Natural killer cell treated with Interleukin-12 subunit alpha and Interleukin-12 subunit beta and Interleukin-15 and Interleukin-18, amount 100 ng/mL, for 72 hours (primary cell): ENCODE measurements at places on chromosomes 11 and 22.
A peak's percentile ranks its signal among the peaks of the same experiment; 100 is the strongest.

- DNase-seq = peak; percentile 85
Observed at GRCh38 chr11:76721755-76722677, 51.5 kb upstream of the LRRC32 start.

DNA sequence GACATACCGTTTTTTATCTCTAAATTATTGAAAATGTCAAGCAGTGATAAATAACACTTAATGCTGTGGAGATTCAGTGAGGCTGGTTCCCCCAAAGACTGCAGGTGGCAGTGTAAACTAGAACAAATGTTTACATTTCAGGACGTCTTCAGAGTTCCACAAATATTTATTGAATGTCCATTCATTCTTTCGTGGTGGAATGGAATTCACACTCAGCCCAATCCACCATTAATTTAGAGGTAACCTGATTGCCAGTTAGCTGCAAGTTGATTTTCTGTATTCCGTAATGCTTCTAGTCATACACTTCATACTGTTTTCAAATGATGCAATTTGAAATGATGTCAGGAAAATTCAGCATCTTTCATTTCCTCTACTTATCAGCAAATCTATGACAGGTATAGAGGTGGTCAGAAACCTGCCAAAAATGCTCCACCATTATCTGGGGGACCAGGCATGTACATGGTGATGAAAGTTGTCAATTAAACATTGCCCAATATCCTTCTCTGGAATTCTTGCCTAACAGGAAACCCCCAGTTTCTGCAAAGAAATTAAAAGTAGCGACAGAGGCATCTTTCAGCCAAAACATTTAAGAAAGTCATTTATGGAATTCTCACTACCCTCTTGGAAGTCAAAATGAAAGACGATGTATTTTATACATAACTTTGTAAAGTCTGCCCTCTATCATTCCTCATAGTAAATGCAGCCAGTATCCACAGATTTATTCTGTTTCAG, 94.3 kb upstream of the BMAL1 start:
- no peak for DNase-seq

GRCh38 chr11:62601122-62601371, 618 bp downstream of the MTA2 start:
- DNase-seq = peak; percentile 68

DNA sequence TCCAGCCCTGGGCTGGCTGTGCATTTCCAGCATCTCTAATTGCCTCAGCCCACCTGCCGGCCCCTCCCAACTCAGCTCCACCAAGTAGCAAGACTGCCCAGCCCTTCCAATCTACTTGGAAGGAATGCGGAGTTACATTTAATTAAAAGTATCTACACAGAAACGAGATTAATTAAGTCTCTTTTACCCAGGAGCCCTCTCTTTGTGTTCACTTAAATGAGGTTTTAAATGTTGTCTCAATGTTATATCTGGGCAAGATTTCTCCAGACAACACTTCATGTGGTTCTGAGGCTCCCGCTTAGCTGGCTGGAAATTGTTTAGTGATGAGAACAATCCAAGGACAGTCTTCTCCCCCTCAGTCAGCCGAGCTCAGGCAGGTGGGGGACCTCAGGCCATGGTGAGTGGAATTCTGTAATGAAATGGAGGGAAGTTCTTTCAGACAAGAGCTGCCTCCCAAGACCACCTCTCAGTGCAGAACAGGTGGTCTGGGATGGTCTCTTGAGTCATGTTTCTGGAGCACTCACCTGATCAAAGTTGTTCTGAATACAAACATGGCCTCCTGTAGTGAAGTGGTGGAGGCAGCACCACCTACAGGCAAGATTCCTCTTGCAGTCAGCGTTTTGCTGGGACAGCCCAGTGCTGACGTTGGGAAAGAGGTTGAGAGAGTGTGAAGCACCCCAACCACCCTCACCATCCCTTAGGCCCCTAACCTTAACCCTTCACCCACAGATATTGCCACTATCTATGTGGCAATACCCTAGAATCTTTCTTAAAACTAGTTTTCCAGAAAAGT, 371.6 kb downstream of the CADM1 start:
- DNase-seq = no peak

GRCh38 chr22:46758121-46758520, 4.3 kb upstream of the TBC1D22A start:
- DNase-seq = no peak

DNA sequence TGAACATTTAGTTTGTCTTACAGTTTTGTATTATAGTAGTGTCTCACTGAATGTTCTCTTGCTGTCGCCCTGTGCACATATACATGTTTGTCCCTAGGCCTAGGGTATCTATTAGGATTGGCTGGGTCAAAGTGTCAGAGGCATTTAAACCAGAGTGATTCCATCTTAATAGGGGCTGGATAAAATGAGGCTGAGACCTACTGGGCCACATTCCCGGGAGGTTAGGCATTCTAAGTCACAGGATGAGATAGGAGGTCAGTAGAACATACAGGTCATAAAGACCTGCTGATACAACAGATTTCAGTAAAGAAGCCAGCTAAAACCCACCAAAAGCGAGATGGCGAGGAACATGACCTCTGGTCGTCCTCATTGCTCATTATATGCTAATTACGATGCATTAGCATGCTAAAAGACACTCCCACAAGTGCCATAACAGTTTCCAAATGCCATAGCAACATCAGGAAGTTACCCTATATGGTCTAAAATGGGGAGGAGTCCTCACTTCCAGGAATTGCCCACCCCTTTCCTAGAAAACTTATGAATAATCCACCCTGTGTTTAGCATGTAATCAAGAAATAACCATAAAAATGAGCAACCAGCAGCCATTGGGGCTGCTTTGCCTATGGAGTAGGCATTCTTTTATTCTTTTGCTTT, 82.6 kb downstream of the LDLRAD3 start:
- DNase-seq = no peak
